Hematopoietic multipotent progenitor cell treated with erythropoietin and hydrocortisone succinate and interleukin-3 and kit ligand, for 4 days (in vitro differentiated cells): ENCODE measurements at places on chromosomes 2 and 18.

- DNase-seq, result no peak
Measured at GRCh38 chr2:233807966-233808935, 30.1 kb downstream of the MROH2A start.

GRCh38 chr2:104853534-104854497 lies at the start of gene POU3F3:
TSS of gene POU3F3 (plus strand) at chr2:104854115. CDS start at chr2:104855511, 1,396 bp downstream.
- DNase-seq, result peak; percentile 83

GRCh38 chr2:119233326-119234020 lies 9.8 kb downstream of the STEAP3 start:
- DNase-seq, result no peak

- no peak for DNase-seq
Measured at GRCh38 chr2:172812158-172812744, 76.6 kb downstream of the RAPGEF4 start.

DNA sequence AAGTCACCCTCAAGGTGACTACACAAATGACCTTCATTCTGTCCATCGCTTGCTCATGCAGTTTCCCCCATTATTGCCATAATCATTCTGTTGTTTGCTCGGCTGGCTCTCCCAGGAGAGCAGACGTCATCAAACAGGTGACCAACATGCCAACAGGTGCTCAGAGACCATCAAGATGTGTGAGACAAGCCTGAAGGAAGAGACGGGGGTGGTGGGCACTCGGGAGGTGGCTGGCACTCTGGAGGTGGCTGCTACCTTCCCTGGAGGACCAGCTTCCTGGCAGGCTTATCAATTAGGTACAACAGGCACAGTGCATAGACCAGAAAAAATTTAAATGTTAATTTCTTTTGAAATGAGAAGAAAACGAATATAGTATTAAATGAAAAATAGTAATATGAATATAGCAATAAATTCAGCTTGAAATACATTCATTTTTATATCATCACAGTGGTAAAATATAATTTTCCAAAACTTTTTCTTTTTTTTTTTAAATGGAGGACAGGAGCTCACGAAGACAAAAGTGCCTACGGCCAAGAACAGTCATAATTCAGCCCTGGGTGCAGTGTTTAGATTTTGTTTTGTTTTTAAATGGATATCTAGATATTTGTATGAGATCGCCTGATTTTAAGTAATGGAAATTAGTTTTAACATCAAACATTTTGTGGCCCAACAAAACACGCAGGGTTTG lies 16.9 kb upstream of the HAAO start:
- no peak for DNase-seq

- DNase-seq, result peak; percentile 44
Measured at GRCh38 chr2:123912171-123912570, 112.9 kb upstream of the CNTNAP5 start.

DNA sequence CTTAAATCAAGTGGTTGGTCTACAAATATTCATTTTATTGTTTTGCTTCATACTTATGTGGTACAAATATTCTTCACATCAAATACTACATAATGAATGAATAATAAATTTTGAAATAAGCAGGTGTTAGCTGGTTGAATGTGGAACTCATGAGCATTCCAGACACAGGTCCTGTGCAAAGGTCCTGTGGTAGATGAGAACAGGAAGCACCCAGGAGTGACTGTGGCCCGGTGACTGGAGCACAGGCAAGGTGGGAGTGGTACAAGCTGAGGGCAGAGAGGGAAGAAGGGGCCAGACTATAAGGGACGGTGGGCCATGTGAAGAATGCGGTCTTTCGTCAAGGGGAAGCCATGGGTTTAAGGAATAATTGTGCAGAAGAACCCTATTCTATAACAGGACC lies 26.2 kb upstream of the LOXHD1 start:
- no peak for DNase-seq

GRCh38 chr2:9328931-9329330 lies 94.4 kb downstream of the ITGB1BP1 start:
- DNase-seq, result no peak

DNA sequence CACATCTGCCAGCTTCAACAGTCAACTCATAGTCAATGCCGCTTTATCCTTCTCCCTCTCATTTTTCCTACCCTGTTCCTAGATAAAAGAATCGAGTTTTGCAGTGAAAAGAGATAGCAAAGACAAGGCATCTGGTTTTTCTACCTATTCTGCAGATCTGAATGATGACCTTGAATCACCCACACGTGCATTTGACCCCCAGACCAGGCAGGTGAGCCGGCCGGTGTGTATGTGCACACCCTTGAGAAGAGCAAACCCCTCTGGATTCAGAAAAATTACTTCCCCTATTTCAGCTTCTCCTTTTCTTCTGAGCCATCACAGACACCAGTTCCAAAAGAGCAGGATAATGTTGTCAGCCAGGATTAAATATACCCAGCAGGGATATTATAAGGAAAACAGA lies 115.6 kb upstream of the ST6GAL2 start:
- no peak for DNase-seq

- DNase-seq, result no peak
Measured at GRCh38 chr2:207274530-207275189, 108.9 kb upstream of the KLF7 start.

DNA sequence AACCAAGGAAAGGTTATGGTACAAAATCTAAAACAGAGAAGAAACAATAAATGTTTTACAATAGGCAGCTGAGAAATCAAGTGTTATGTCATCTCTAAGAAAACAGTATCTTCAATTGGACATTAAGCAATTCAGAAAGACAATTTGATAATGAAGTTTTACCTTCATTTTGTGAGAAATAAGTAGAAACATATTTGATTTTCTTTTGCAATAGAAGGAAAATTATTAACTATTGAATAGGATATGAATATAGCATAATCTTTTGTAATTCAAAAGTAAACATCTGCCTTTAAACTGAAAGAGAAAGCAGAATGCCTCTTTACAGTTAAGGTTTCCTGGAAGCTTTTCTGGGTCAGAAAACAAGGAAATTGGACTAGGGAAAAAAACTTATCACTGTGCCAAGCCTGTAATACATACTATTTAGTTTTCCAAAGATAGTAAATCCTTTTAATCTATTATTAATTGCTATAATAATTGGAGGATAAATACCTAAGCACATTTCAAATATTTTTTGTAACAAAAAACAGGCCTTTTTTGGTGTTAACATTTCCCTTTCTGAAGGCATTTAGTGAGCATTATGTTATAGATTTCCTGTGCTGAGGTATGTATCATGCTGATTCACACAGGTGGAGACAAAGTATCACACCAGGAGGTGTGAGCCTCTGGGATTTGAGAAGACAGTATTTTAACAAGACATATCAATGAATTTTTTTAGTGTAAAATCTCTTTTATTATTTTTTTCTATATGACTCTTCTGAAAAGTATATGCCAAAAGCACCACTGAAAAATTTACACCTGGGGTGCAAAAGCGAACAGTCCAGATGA lies 947.0 kb upstream of the CDH2 start:
- DNase-seq, result no peak

- no peak for DNase-seq
Measured at GRCh38 chr2:92072461-92073035, 2798.7 kb upstream of the TEKT4 start.

DNA sequence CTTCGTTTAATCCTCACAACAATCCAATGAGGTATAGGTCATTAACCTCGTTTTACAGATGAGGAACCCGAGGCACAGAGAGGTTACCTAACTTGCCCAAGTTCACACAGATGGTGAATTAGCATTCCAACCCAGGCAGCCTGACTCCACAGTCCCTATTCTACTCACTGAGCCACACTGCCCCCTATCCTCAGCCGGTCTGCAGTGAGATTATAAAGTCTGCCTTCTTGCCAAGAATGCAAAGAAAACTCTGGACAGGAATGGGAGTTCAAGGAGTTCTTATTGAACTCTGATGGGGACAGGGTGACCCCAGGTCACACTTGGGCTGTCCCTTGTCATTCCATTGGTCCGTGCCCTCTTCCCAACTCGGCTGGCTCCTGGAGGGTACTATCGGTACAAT lies 118.1 kb upstream of the MSH6 start:
- DNase-seq, result peak; percentile 16

- DNase-seq, result no peak
Measured at GRCh38 chr18:45243340-45244110, 371.8 kb upstream of the SLC14A2 start.

- no peak for DNase-seq
Measured at GRCh38 chr2:204353823-204354222, 191.5 kb upstream of the PARD3B start.

DNA sequence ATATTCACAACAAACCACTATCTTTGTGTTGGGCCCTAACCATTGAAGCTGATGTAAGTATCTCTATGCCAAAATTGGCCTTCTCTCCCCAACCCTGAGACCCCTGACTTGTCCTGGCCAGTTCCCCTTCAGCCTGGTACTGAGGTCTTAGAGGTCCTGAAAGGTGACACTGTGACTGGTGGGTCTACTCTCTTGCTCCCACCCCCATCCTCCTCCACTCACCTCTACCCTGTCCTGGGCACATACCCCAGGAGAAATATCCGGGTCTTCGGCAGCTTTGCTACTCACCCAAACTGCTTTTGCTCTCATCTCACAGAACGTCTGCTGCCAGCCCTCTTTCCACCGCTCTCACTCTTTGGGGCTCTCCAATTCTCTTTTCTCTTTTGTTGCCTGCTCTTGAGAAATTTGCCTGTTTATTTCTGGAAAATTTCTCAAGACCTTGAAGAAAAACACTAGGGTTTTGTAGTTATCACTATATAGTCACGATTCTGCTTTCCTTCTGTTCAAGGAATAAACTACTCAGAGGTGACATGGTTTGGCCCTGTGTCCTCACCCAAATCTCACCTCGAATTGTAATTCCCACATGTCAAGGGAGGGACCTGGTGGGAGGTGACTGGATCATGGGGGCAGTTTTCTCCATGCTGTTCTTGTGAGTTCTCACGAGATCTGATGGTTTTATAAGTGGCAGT lies 133.8 kb upstream of the PKDCC start:
- DNase-seq, result no peak

GRCh38 chr18:54872681-54873080 lies 44.4 kb downstream of the RAB27B start:
- DNase-seq, result peak; percentile 51

GRCh38 chr2:118291251-118291880 lies 203.1 kb downstream of the INSIG2 start:
- no peak for DNase-seq

DNA sequence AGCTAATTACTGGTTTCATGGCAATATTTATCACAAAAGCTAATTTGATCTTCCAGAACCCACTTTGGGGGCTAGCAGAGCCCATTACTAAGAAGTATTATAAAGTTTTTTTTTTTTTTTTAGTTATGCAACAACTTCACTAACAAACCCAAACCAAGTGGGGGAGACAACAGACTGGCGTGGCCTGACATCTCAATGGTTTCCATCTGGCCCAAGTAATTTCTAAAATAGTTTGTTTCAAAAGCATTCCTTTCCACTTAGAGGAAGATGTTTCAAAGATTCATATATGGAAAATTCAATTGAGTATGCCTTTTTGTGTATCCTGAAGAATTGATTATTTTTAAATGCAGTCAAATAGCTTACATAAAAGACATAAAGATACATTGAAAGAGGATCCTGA lies 367.1 kb downstream of the HRH4 start:
- no peak for DNase-seq

DNA sequence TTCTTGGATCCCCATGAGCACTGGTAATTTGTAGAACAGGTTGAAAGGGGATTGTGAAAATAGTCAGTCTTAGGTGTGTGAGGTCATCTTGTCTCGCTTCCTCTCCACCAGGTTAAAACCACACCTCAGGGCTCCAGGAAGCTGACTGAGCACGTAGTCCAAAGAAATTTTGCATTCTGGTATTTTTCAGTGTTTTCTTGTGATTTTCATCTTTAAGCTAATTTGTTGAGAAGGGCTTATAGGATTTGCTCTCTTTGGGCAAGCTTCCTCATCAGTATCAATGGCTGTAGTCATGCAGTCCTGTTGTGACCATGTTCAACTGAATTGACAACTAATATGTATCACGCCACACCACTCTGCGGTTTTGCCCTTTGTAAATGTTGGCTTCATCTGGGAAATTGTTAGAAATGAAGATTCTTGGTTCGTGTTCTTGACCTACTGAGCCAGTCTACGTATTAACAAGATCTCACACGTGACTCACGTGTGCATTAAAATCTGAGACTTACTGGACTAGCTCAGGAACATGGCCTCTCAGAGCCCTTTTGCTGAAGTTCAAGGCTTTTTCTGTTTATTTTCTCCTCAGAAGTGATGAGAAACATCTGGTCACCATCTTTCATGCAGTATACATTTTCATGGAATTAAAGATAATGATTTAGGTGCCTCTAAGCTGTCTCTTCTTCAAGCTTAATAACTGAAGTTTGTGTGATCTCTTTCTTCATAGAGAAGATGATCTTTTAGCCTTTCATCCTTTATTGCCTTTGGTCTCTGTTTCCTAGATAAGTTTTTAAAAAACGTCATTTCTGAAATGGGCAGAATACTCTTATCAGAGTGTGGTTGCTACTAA lies 32.8 kb downstream of the FMNL2 start:
- DNase-seq, result no peak

DNA sequence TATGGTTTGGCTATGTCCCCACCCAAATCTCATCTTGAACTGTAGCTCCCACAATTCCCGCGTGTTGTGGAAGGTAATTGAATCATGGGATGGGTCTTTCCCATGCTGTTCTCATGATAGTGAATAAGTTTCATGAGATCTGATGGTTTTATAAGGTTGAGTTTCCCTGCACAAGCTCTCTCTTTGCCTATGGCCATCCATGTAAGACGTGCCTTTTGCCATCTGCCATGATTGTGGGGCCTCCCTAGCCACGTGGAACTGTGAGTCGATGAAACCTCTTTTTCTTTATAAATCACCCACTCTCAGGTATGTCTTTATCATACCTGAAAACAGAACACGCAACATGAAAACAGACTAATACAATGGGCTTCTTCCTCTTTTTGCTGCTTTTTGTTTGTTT lies 11.2 kb upstream of the C1D start:
- DNase-seq, result no peak

DNA sequence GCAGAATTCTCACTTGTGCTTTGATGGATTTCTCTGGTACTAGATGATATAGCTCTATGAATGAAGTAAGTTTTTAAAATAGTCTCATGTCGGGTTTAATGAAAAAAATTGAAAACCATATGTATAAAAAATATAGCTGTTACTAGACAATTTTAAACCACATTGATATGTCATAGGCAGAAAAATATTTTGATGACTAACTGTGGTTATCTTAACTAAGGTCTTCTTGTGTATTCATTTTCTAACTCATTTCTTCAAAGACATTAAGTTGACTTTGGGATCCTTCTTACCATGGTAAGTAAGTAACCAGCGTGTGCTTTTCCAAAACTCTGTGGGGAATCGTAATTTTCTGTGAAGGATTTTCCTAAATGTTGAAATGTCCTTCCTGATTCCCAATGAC lies 160.9 kb upstream of the COL3A1 start:
- DNase-seq, result no peak

GRCh38 chr2:20637147-20637546 lies 13.8 kb downstream of the HS1BP3 start:
- no peak for DNase-seq

- no peak for DNase-seq
Measured at GRCh38 chr2:204900910-204901309, 355.6 kb downstream of the PARD3B start.

- peak; percentile 83 for DNase-seq
Measured at GRCh38 chr2:152222975-152223637, 47.5 kb upstream of the STAM2 start.

GRCh38 chr2:135074216-135074615 lies 22.1 kb downstream of the RAB3GAP1 start:
- no peak for DNase-seq

GRCh38 chr2:69061525-69061924 lies 48.5 kb downstream of the ANTXR1 start:
- DNase-seq, result peak; percentile 5

GRCh38 chr18:59383851-59384250 lies 24.8 kb upstream of the LMAN1 start:
- DNase-seq, result no peak
